HAP-1 (cell line): ENCODE measurements at places on chromosomes 13 and 19.

DNA sequence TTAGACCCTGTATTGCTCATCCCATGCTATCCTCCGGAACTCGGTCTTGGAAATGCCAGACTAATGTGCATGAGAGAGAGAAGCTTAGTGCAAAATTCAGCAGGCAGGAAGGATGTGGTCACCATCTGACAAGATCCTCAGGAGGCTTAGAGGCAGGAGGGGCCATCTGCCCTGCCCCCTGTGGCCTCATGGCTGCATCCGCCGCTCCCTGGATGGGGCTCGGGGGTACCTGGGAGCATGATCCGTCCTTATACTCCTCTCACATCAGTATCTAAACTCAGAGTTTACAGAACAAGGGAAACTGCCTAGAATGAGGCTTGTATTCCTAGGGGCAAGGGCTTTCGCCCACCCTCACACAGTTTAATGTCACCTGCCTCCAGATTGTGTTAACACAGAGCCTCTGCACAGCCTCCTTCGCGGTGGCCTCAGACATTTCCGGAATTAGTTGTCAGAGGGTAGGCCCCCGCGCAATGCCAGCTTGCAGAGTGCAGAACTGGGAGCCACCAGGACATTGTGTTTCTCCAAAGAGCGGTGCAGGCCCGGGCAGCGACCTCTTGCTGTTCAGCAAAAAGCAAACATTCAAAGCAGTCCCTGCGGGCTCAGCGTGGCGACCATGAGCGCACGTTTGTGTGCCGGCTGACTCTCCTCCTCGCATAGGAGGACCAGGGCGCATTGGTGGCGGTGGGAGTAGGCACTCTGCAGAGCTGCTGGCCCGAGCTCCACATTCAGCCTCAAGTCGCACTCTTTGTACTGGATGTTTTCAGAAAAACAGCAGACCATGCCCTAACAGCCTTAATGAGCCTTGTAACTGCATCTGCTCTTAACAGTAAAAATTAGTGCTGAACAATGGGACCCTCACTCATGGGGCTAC, 39.1 kb downstream of the GPR12 start:
- DNase-seq, result no peak

DNA sequence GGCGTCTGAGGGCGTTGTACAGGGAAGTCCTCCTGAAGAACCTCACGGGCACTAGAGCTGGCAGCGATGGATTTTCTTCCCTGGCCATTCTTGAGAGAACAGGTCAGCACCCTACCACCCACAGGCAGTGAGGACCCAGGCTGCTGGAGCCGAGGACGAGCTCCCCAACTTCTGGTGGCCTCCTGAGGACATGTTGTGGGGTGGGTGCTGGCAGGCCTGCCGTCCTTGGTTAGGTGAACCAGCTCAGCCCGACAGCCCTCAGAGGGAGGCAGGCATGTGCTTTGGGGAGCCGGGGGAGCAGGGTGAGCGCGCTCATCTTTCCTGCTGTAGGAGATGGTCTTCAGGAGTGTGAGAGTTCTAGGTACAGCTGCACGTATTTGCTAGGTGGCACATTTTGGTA, 15.4 kb downstream of the LYL1 start:
- DNase-seq, result no peak

DNA sequence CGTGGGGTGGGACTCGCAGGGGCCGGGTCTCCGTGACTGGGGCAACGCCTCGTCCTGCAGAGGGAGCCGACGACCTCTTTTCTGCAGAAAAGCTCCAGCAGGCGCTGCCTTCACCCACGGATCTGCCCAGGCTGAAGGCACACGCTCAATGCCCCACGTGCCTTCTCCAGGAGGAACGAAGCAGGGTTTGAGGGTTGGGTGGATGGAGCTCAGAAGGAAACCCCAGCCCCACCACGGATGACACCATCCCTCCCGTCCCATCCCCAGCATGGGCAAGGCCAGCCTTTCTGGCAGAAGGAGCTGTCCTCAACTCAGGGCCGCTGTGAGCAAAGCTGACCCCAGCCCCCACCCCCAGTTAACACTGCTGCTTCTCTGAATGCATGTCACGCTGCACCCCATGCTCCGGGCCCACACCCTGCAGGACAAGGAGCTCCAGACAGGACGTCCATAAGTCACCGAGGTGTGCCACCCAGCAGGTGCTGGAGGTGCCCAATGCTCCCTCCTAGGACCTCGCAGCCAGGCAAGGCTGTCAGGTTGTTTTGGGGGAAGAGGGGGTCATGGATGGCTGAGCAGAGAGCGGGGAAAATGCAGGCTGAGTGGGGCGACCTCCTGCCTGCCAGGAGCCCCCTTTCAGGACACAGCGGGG, 7.4 kb downstream of the C19orf25 start:
- DNase-seq, result no peak

DNA sequence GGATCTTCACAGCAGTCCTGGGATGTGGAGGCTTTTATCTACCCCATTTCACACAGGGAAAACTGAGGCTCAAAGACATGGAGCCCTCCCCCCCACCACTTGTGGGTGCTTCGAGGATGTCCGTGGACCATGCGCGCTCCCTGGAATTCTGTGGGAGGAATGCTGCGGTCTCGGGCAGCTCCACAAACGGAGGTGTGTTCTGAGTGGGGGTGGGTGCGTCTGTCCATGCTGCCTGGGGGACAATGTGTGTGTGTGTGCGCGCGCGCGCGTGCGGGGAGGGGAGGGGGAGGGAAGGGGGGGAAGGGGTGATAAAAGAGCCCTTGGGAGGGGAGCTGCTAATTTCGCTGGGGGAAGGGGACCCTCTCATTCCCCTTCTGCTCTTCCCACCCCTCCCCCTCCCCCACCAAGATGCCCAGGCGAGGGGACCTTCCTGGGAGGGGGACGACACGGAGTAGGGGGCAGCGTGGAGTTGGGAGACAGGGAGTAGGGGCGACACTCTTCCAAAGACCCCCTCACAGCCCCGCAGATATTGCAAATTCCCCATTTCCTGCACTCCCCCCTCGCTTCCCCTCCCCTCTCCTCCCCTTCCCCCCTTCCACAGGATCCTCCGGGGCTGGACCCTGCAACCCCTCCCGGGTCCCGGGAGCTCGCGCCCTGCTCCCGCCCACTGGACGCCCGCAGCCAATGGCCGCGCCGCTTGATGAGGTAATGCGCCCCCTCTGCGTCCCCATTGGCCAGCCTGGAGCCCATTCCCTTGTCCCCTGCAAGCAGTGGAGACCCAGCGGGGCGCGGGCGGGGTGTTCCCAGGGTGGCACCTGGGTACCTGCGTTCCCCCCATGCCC, 18.9 kb upstream of the ZNRF4 start:
- peak; percentile 81 for DNase-seq

- DNase-seq, result no peak
These were observed 2.1 kb downstream of the ABHD8 start for GRCh38 chr19:17300992-17301619.

GRCh38 chr13:113168211-113168610, 9.8 kb downstream of the PROZ start:
- no peak for DNase-seq

GRCh38 chr13:95323930-95324662, 22.8 kb upstream of the ABCC4 start:
- no peak for DNase-seq

GRCh38 chr13:90105849-90106496, 1241.5 kb upstream of the MIR17HG start:
- DNase-seq, result no peak

- DNase-seq, result no peak
These were observed 1.6 kb downstream of the AMH start for GRCh38 chr19:2250766-2251105.

DNA sequence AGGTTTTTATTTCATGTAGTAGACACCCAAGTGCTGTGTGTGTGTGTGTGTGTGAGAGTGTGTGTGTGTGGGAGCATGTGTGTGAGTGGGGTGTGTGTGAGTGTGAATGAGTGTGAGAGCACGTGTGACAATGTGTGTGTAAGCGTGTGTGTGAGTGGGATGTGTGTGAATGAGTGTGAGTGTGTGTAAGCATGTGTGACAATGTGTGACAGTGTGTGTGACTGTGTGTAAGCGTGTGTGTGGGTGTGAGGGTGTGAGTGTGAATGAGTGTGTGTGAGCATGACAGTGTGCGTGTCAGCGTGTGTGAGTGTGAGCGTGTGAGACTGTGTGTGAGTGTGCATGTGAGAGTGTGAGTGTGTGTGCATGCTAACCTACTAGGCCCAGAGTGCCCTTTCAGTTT, 15.3 kb downstream of the NOVA2 start:
- no peak for DNase-seq

DNA sequence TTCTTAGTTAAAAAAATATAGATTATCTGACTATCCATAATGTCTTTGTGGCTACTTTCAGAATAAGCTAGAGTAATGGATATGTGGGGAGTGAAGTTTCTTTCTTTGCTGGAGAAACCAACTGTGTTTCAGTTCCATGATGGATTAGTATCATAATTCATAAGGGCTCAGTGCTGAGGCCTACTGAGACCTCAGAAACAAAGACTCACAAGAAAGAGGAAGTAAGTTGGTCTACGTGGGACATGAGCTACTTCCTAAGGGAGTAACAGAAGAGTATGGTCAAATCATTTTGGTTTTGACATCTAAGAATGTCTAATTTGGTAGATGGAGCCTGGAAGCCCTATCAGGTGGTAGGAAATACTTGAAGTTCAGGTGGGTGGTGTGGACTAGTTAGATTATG, 99.0 kb upstream of the HTR2A start:
- no peak for DNase-seq

- DNase-seq, result no peak
These were observed 294.6 kb downstream of the ITGBL1 start for GRCh38 chr13:101747039-101747438.

GRCh38 chr13:20825477-20825875, 51.7 kb upstream of the EEF1AKMT1 start:
- DNase-seq, result no peak
